ENCODE measurements at places on chromosomes 11 and 22. TPM values are rescaled to one million over a fixed set of nuclear protein-coding genes. Genes with fewer than 3 reads are reported as not detected.

DNA sequence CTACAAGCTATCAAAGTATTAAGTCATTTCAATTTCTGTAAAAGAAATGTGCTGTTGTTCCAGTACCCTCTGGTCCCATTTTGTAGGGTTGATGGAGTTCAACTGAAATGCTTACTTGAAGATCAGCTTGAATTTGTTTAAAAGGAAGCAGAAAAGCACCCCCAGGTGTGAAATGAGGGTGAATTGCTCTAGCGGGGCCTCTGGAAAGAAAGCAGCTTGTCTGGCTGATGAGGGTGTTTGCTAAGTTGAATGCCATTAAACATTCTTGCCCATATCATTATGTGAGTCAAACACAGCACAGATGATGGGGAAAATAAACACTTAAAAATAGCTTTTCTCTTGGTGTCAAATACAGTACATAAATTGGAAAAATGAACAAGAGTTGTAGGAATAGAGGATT is 280.3 kb downstream of the RAB38 start:
- DNase-seq = no peak

DNA sequence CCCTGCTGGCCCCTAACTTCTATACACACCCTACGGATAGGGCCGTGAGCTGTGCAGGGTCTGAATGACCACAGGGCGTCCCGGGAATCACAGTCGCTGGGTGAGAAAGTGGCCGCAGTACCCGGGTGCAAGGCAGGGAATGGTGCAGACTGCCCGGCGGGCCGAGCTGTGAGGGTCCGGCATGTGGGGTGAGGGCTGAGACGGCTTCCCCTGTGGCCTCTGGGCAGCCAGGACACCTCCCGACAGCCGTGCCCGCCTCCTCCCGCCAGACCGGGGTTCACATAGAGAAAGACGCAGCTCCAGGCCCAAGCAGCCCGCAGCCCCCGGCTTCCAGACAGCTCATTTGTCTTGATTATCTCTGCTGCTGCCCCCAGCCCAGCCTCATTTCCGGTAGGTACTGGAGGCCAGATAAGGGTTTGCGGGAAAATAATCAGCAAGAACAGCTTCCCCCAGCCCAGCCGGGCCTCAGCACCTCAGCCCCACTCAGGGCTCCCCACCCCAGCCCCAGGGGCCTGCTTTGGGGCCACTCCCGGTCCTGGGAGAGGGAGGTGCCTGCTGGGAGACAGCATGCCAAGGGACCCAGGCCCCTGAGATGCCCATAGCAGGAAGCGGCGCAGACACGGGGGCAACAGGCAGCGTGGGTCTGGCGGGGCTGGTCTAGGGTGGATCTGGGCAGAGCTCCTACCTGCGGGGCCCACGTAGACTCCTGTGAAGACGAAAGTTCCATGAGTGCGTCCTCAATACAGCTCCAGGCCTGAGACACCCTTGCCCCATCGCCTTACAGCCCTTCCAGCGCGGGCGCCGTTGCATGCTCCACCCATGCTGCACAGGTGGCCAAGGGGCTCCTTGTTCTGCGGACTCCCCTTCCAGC is 123.1 kb downstream of the BRD1 start:
- no peak for DNase-seq

GRCh38 chr11:45948356-45948755 is 25.9 kb downstream of the LARGE2 start:
- DNase-seq = no peak

DNA sequence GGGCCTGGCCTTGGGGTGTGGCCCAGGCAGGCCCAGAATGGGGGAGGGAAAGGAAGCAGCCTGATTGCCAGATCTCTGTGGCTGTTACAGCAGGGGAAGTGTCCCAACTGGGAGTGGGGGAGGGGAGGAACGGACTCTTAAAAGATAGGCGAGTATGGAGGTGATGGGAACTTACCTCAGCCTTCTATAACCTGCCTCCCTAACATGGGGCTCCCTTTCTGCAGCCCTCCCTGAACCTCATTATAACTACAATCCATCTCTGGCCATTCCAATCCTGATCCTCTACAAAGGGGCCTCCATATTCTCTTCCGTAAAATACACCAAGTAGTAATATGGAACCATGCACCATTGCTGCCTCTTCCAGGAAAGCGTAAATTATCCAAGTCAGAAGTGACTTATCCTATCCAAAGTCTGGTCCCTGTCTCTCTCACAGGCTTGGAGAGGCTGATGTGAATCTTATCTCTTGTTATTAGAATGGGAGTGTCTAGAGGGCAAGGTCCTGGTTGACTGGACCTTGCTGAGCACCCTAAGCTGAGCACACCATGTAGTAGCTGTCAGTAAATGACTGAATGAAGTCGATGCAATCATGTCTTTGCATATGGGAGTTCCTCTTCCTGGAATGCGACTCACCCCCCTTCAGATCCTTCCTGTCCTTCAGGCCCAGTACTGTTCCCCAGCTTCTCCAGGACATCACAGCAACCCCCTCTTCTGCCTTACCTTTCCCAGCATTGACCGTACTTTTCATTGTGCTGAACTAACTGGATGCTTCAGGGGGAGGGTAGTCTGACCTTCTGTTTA is 5.9 kb downstream of the RHOG start:
- no peak for DNase-seq

DNA sequence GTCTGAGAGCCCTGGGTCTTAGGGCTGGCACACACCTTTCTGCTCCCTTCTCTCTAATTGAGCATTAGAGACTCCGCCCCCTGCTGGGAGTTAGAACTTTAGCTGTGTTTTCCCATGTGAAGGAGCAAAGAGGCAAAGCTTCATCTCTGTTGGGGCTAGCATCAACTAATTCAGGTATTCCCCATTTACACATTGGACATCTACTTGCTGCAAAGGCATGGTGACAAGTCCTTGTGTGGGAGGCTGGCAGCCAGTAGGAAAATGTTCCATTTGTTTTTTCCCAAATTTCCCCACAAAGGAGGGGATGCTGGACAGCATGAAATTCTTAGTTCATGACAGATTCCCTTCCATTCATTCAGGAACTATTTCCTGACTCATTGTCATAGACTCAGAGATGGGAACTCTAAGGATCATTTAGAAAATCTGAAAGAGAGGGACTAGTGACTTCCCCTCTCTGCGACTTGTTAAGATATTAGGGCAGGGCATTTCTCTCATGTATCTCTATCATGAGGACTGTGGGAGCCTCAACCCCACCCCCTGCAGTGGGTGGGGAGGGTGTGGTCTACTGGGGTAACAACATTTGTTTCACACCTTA is 3.6 kb downstream of the CD44 start:
- DNase-seq = no peak

DNA sequence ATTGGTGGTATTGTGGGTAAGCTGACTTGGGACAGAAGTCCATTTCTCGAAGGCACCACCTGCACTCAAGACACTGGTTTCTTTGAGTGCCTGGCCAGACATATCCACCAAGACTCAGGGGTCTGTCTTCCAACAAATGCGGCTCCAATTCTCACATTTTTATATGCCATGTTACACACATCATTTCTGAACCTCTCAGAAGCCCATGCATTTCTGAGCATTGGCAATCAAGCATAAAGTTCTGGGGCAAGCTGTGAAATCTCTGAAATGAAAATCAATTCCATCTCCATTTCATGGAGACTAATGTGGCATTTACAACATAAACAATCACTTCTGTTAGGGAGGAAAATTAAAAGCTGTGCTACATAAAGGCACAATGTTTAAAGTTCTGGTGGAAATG is 243.7 kb downstream of the KIRREL3 start:
- no peak for DNase-seq

- DNase-seq = no peak
These were observed 14.3 kb downstream of the NPTXR start for GRCh38 chr22:38829485-38829884.

- no peak for DNase-seq
These were observed 48.6 kb downstream of the AHNAK start for GRCh38 chr11:62498031-62498430.

DNA sequence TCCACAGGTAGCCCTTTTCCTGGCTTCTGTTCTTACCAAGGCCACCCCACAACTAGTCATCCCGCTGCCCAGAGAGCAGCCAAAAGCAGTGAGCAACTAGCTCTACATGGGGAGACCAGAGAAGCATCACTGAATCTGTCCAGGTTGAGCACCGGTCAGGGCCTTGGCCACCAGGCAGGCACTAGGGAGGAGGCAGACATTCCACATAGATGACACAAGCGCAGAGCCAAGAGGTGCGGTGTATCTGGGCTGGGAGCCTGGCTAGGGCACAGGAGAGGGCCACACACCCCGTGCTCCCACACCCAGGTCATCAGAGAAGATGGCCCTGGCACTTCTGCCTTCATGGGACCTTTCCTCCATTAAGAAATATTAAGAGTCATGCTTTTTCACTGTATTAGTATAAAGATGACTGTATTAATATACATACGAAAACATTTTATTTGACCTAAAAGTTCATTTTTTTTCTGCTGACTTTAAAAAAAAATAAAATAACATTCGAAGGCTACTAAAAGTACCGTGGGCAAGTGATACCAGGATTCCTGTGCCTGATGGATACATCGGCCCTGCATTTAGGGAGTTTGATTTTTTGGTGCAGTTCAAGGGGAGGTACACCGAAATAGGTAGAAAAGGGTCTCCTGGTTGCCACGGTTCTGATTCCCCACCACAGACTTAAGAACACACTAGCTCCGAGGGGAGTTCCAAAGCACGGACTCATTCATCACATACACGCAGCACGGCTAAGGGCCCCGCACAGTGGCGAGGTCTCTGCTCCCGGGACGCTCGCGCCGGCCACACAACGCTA is 1.2 kb downstream of the DGCR2 start:
- DNase-seq = no peak

DNA sequence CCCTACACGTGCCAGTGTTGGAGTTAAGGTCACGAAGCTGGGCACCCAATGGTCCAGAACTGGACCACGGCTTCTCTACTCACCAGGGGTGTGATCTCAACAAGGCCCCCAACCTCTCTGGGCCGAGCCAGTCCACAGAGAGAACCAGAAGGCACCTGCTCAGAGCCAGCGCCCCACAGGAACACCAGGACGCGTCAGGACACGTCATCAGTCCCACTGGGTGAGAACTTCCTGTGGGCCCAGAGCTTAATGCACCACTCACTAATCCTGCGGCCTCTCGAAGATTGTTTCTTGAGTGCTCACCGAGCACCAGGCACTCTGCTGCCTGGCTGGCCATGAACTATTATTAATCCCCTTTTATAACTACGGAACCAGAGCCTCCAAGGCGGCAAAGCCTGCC is 10.1 kb downstream of the PHF21B start:
- DNase-seq = no peak

Gene CRYBB2
- not detected for total RNA-seq

Gene HEPN1
- not detected for total RNA-seq

Gene RPS3
- total RNA-seq = 3,022 TPM
